ENCODE measurements at places on chromosomes 12 and 14. TPM values are rescaled to one million over a fixed set of nuclear protein-coding genes. Genes with fewer than 3 reads are reported as not detected.

The CCDC184 gene
- total RNA-seq = 0.96 TPM

The ATF7IP gene
- total RNA-seq = 14.4 TPM

The MYF6 gene
- total RNA-seq = not detected

The EXD2 gene
- 18.2 TPM for total RNA-seq

The C12orf60 gene
- total RNA-seq = 1.5 TPM
